ENCODE measurements at places on chromosomes 7 and 10.

- DNase-seq: no peak
Measured at GRCh38 chr10:113341138-113341537, 211.7 kb upstream of the HABP2 start.

GRCh38 chr10:107280293-107280692 lies 115.8 kb upstream of the SORCS1 start:
- DNase-seq: no peak

DNA sequence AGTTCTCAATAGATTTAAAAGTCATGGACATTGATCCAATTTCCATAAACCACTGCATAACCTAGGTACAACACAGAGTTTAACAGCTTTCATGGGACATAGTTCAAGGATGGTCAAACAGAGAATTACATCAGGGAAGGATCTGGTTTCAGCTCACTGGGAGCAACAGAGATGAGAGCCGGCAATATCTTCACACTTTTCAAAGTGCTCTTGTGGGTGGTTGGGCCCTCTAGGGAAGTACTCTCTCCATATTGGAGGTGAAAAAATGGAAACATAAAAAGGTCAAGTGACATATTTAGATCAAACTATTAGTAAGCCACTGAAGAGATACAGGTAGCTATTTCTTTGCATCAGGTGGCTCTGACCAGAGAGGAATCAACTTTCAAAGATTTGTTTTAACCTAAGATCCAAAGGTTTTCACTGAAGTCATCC lies 61.8 kb upstream of the LRRN3 start:
- DNase-seq: no peak

DNA sequence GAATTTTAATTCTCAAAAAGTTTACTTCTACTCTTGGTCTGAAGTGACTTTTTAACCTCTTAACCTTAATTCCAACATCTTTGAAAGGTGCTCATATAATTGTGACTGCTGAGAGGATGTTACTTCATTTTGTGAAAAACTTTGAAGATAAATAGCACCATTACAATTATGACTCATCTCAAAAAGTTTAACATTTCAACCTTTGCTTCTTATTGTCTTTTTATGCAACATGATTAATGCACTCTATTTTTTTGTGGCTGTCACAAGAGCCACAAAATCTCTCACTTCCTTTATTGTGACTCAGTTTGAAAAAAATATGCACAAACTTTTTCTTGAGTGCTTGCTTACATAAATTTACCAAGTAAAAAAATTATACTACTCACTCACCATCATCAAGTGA lies 383.1 kb downstream of the LRRTM3 start:
- no peak for DNase-seq

GRCh38 chr10:9515922-9516321 lies 1461.4 kb downstream of the GATA3 start:
- no peak for DNase-seq

GRCh38 chr7:137462074-137462715 lies 118.7 kb upstream of the PTN start:
- no peak for DNase-seq

- no peak for DNase-seq
Measured at GRCh38 chr7:39921506-39922175, 28.4 kb upstream of the CDK13 start.

DNA sequence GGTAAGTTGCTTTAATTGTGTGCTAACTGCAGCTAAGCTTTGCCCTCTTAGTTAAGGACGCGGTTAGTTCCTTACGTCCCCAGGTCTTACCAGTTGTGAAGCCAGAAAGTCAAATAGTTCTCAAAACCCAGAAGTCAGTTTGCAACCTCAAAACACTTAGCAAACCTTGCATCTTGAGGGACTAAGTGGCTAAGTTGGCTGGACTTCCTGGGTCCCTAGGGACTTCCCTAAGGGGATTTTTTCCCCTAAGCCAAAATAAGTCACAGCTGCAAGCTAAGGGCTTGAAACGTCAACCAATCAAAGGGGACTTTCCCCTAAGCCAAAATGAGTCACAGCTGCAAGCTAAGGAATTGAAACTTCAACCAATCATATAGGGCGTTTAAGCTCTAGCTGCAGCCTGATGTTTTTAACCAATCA lies 36.2 kb upstream of the HECW1 start:
- DNase-seq: no peak

All from activated CD8-positive, alpha-beta memory T cell treated with anti-CD3 and anti-CD28 coated beads for 1 hour (primary cell).